ENCODE measurements at places on chromosomes 7 and 10.
A peak's percentile ranks its signal among the peaks of the same experiment; 100 is the strongest.

GRCh38 chr7:105718511-105718925, 137.2 kb upstream of the EFCAB10 start:
- no peak for DNase-seq

DNA sequence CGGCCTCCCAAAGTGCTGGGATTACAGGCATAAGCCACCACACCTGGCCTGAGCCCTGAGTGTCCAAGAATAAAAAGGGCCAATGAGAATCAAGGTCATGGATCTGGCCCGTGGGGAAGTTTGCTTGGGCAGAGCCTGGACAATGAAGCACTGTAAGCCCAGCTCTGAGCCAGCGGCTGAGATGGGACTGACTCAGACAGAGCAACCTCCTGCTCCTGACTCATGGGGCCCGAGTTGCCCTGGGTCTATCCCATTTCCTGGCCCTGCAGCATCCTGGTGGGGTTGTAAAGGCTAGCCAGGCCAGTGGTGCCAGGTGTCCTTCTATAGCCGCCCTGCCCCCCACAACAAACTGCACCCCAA, 5.2 kb upstream of the MYH16 start:
- no peak for DNase-seq

- no peak for DNase-seq
Measured at GRCh38 chr10:73840056-73840402, 28.6 kb upstream of the NDST2 start.

DNA sequence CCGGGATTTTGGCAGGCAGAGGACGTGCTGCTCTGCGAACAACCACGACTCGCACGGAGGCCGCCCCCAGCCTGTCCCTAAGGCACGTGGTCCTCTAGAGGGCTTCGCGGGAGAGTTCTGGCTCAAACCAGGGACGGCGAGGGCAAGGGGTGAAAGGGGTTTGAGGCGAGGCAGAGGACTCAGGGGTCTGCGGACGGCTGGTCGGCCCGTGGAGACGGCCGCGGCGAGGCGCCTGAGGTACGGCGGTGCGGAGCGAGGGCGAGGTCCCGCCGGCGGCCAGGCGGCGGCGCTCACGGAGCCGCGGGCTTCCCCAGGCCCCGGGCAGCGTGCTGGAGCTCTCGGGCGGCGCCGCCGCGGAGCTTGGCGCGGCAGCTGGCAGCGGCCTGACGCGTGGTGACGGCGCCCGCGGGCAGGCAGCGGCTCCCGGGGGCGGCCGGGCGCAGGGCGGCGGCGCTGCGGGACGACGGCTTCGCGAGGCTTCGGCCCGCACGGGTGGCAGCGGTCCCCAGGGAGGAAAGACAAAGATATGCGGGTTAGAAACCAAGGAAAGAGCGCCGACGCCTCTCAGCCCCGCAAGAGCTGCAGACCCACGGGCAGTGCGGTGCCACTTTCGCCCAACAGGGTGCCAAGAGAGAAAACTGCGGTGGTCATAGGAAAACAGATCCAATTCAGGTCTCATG, 44.8 kb downstream of the ZNF800 start:
- DNase-seq: peak; percentile 35

- DNase-seq: no peak
Measured at GRCh38 chr10:11521860-11522259, 89.6 kb downstream of the USP6NL start.

DNA sequence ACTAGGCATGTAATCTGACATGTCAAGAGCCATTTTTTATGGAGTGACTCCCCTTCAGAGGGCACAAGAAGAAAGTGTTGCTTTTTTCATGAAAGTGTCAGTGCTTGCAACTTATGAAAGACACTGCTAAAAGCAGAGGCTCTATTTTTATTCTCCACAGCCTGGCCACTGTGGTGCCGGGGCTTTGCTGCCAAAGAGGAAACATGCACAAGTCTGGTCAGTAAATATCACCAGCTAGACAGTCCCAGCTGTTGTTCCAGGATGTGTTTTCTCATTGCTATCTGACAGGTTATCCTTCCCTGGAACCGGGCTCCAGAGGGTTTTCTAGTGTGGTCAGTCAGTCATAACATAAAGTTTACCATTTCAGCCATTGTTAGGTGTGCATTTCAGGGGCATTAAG, 180.7 kb upstream of the PITRM1 start:
- no peak for DNase-seq

- DNase-seq: no peak
Measured at GRCh38 chr7:157503229-157503628, 166.4 kb downstream of the DNAJB6 start.

DNA sequence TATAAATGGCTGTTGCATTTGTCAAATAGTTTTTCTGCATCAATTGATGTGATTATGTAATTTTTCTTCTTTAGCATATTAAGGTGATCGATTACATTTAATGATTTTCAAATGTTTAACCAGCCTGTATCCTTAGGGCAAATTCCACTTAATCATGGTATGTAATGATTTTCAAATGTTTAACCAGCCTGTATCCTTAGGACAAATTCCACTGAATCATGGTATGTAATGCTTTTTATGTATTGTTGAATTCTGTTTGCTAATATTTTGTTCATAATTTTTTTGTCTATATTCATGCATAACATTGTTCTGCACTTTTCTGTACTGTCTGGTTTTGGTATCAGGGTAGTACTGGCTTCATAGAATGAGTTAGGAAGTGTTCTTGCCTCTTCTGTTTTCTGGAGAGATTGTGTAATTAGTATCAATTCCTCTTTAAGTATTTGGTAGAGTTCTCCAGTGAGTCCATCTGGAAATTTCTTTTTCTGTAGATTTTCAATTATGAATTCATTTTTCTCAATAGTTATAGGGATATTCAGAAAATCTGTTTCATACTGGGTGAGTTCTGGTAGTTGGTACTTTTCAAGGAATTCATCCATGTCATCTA, 393.2 kb upstream of the FOXK1 start:
- no peak for DNase-seq

DNA sequence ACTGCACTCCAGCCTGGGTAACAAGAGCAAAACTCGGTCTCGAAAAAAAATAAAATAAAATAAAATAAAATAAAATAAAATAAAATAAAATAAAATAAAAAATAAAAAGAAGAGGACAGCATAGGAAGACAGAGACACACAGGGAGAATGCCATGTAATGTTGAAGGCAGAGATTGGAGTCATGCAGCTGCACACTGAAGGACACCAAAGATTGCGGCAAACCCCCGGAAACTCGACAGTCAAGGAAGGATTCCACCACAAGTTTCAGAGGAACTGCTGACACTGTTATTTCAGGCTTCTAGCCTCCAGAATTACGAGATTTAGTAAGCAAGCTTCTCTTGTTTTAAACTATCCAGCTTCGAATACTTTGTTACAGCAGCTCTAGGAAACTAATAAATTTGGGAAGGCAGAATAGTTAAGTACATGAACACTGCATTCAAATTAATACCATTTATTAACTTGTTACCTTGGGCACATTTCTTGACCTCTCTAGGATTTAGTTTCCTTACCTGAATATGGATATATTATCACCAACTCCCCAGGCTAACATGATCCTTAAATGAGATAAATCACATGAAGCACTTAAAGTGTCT, 9.5 kb downstream of the CPED1 start:
- no peak for DNase-seq

DNA sequence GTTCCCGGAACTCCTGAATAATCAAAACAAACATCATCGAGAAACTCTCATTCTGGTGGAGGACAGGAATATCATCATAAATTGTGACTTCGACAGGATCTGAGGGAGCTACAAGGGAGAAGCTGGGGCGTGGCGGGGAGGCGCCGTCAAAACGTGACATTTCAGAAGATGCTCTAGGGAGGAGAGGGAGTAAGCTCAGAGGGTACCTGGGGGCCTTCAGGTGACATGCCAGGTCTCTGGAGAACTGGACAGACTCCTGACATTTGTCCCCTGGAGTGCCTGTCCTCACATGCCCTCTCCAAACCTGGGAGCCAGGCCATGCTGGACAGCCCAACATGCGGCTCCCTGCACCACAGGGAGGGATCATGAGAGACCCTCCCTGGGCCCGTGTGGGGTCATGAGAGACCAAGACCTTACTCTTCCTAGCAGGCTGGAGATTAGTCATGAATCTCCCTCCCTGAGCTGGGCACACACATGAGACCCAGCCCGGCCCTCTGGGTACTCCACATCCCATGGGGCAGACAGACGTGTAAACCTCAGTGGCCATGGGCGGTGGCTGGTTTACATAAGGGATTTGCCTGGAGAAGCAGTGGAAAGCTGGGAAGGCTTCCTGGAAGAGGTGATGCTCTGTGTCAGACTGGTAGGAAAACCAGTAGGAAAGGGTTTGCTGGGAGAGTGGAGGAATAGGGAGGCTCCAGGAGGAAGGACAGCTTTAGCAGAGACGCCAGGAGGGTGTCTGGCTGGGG, 81.0 kb downstream of the MYL10 start:
- DNase-seq: no peak

DNA sequence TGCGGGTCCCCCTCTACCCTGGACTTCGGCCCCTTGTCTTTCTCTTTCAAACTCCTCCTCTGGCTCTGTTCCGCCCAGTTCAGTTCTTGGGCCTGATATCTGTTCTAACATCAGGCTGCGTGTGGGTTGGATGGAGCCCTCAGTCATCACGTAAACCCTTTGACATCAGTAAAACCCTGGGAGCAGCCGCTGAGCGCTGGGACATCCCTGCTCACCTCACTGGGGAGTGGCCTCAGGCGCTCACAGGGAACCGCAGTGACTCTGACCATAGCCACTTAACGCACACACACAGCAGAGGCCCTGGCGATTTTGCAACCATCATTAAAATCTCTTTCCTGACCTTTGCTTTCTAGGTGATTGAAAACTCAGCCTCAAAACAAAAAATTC, 113.3 kb downstream of the CYTH3 start:
- no peak for DNase-seq

DNA sequence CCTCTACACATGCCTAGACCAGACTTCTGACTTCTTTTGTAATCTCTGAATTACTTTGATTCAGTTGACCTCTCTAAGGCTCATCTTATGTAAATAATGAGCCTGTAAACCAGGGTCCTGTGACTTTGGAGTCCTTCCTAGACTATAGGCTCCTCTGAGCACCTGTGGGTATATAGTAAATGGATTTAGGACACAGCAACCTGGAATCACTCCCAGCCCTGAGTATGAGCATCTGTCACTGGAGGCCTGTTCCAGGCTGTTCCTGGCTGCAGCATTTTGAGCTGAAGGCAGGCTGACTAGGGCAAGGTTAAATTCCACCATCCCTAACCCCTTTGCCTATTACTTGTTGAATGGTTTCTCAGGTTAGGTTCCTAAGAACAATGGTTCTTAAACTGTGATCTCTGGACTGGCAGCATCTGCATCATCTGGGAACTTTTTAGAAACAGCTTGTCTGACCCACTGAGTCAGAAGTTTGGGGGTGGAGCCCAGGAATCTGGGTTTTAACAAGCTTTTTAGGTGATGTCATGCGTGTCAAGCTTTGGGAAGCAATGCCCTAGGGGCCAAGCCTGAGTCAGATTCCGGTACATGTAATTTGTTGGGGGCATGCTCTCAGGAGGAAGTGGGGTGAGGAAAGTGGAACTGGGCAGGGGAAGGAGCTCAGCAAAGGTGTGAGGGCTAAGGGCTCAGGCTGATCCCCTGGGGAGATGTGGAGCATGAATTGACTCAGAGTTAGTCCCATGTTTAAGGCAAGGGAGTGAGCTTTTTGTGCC, 28.2 kb downstream of the MINDY4 start:
- DNase-seq: no peak

- DNase-seq: no peak
Measured at GRCh38 chr10:6242089-6242488, 39.4 kb downstream of the PFKFB3 start.

DNA sequence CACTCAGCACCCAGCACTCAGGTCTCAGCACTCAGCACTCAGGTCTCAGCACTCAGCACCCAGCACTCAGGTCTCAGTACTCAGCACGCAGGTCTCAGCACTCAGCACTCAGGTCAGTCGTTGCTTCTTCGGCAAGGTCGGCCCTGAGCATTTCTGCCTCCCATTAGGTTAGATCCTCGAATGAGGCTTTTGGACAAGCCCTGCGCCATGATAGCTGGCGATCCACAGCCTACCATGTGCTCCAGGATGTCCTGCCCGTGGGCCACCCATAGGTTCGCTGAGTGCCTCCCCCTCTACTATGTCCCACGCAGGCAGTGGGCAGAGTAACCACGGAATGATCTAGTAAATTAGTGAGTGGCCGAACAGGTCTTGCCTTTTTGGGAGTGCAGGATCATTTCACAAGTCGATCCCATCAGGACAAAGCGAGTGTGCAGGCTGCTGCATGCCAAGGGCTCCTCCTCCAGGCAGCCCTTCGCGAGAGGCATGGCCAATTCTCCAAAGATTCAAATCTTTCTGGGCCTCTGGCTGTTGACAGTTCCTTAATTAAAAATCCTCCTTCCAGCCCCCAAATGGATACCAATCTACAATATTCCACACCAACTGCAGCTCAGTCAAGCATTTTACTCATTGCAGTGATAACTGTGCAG, 206.3 kb downstream of the ADARB2 start:
- no peak for DNase-seq

GRCh38 chr7:22051886-22052673, 106.4 kb upstream of the CDCA7L start:
- no peak for DNase-seq

- DNase-seq: no peak
Measured at GRCh38 chr10:23399701-23400144, 39.2 kb upstream of the OTUD1 start.

GRCh38 chr7:109322833-109323232, 753.2 kb downstream of the DNAJB9 start:
- DNase-seq: no peak

- peak; percentile 8 for DNase-seq
Measured at GRCh38 chr7:124171068-124171467, 138.2 kb upstream of the TMEM229A start.

DNA sequence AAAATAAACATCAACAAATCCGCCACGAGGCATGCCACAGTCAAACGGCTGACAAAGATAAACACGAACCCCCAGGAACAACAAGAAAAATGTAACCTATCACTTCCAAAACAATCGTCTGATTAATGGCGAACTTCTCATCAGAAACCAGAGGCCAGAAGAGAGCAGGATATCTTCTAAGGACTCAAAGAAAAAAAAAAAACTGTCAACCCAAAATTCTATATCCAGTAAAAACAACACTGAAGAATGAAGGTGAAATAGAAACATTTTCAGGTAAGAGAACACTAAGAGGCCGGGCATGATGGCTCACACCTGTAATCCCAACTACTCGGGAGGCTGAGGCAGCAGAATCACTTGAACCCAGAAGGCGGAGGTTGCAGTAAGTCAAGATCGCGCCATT, 54.3 kb downstream of the SLC29A4 start:
- no peak for DNase-seq
